ENCODE measurements at places on chromosomes 6 and 20.

DNA sequence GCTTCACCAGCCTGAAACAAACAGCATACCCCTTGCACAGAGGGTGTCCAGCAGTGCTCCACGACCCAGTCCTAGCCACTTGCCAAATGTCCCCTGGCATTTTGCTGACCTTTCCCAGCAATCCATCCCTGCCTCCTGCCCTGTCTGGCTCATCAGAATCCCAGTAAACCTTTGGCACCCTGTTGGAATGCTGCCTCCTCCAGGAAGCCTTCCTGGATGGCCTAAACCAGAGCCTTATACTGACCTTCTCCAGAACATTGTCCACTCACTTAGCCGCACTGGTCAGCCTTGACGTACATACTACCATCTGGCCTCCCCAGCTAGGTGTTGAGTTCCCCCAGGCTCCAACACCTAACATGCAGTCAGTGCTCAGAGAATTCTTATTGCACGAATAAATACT lies 2.0 kb upstream of the PACSIN1 start:
- no peak for DNase-seq

GRCh38 chr20:56631990-56632327 lies 2.9 kb downstream of the TFAP2C start:
- no peak for DNase-seq

- no peak for DNase-seq
Observed at GRCh38 chr20:62400541-62400940, 6.5 kb downstream of the CABLES2 start.

DNA sequence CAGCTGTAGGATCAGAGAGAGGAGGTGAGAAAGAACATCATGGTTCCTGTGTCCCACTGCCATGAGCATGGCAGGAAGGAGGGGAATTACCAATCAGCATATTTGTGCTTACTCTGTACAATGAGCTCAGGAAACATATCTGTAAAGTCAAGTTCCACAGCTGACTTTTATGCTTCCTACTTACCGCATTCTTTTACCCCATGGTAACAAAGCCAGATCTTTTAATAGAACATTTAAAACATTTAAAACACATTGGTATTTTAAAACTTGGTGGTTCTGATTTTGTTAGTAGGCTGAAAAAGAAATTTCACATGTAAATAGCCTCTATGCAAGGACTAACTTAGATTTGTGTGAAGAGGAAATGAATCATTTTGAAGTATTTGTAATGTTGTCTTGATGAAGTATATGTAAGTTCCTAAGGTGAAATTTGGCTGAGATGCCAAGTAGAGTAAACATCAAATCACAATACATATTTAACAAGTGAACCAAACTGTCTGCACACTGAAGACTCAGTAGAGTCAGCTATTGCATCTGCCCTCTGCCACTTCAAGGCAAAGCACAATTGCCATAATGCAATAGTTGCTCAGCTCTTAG lies 114.7 kb downstream of the GJA10 start:
- DNase-seq = no peak

DNA sequence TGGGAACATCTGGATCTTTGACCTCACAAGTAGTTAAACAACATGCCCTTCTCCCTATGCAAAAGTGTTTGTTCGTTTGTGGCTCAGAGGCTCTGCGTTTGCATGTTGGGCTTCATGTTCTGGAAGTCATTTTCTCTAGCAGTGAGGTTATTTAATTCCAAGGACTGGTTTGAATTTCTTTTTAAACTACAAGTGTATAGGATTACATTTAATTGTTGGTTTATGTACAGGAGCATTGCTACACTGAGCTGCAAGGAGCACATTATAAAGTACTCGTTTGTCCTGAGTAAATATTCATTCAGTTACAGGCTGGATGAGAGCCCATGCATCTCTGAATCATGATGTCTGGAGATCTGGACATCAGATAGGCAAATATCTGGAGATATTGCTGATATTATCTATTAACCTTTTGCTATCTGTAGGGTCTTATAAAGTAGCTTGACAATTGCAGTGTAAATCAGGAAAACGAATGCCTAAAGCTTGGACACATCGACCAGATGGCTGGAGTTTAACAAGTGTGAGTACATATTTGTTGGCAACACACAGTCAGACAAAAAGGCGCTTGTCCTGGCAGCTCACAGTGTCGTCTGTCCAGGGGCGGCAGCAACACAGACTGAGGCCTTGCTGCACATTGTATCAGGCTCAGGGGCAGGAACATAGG lies 84.6 kb downstream of the PDE7B start:
- no peak for DNase-seq

- DNase-seq = no peak
Observed at GRCh38 chr20:8601542-8601912, 467.4 kb upstream of the PLCB4 start.

DNA sequence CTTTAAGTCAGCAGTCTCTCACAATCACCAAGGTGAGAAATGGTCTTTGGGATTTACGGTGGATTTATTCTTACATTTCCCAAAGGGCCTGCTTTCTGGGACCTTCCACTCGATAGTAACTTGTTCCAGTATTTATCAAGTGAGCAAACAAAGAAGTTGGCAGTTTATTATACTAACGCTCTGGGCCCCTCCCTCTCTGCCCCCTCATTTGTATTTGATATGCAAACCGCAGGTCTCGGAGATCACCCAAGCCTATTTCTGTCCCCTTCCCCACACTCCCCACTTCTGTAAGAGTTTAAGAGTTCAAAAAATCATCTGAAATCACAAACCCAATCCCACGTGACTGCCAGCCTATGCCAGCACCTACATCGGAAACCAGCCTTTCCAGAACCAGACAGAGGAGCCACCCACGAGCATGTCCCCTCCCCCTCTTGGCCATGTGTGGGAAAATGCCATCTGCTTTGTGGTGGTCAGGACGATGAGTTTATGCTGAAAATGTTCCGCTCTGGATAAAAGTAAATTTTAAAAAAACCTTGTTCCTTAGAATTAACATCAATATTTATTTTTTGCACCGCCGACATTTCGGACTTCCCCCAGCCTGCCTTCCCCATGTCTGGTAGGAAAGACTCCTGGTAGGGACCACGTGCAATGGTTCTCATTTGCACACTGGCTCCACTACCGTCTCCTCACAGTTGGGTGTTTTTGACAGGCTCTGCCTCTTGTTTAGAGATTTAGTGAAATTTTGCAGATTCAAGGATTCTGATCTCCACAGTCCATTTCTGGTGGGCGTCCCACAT lies 281.0 kb downstream of the TFAP2C start:
- DNase-seq = no peak

DNA sequence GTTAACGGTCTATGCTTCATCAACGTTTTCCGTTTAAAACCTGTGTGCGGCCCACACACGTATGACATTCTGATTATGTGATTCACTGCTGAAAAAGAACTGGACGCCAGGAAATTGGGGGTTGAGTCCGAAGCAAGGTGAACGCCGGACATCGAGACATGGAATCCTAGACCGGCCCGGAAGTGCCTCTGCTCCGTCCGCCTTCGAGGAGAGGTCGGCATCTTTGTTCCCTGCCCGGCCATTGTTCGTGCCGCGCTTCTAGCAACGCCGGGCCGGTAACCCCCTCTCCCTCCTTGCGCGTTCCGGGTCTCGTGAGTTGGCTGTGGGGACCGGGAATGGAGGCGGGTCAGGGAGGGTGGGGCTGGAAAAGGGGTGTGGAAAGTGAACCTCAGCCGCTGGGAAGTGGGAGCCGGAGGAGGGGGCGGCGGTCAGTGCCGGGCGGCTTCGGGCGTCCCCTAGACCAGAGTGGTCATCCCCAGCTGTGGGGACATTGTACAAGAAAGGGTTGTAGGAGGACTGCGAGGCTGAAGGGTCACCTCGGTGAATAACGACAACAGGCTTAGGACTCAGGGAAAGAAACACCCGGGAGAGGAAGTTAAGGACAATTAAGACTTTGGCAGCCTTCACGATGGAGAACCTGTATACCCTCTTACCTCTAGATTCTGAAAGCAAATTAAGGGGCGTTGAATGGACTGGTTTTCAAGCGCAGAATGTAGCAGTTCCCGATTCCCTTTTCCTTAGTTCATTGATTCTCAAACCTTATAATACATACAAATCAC lies at the start of gene ZSCAN9:
TSS of gene ZSCAN9 (plus strand) at position 220 of the 779 bp plus-strand sequence. CDS start 1,810 bp downstream, outside the sequence.
- peak; percentile 96 for DNase-seq

GRCh38 chr20:53331151-53331973 lies 262.3 kb downstream of the ZNF217 start:
- DNase-seq = no peak

DNA sequence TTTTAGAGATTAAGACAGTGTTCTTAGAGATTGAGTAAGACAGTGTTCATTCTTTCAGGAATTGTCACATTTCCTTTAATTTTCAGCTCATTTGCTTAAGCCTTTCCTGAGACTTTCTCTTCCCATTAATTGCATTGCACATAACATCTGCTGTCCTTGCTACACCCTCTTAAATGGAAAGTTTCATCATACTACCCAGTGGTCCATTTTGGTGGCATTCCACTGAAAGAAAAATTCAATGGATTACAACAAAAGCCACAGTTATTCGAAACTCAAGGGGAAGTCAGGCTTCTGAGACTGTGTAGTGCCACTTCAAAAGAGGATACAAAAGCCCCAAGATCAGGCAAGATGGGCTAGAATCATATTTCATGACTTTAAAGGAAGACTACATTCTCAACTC lies 64.0 kb downstream of the RSPO3 start:
- DNase-seq = no peak

DNA sequence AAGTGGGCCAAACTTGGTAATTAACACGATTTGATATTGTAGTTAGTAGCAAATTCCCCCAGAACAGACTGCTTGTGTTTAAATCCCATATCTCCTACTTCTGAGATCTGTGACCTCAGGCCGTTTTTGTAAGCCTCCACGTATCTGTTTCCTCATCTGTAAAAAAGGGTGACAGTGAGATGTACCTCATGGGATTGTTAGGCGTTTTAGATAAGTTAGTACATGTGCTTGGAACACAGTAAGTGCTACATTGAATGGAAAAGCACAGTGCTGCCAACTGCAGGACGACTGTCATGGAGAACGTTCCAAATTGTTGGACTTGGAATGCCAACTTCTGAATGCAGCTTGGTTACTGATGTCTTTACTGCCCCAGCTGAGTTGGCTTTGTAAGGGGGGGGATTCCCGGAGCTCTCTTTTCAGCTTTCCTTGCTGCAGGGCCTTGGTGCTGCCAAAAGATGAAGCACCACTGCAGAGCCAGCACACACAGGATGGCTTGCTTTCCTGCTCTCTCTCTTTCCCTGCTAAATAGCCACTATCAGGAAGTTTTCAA lies 108.6 kb downstream of the OPN5 start:
- DNase-seq = no peak

DNA sequence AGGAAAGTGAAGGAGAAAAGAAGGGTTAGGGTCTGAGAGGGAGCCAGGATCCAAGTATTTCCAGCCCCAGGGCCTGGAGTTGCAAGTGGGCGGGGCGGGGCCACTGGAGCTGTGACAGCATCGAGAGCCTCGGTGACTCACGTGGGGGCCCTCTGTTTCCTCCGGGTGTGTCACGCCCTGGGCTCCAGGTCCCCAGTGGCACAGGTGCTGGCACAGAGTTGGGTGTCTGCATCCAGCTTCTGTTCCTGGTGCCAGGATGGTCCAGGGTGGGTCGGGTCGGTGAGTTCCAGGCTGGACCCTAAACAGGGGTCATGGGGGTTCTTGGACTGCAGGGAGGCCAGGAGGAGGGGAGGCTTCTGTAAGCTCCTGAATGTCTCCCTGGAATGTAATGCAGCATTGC lies 16.7 kb downstream of the RAET1L start:
- no peak for DNase-seq

GRCh38 chr6:17251953-17252352 lies 29.2 kb upstream of the RBM24 start:
- no peak for DNase-seq

DNA sequence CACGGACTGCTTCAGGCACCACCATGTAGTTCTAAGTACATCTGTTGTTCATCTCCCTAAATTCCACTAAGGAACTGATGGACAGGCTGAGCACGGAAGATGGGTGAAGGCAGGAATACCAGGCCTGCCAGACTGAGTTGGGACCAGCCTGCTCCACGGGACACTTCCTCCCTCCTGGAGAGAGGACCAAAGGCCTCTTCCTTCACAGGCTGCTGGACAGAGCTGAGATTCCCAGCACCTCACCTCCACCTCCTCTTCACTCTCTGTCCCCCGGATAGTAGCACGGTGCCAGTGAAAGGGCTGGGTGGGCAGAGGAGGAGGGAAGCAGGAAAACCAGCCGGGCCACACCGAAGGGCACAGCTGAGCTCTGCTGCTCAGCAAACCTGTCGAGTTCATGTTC lies 22.9 kb upstream of the TCFL5 start:
- no peak for DNase-seq

DNA sequence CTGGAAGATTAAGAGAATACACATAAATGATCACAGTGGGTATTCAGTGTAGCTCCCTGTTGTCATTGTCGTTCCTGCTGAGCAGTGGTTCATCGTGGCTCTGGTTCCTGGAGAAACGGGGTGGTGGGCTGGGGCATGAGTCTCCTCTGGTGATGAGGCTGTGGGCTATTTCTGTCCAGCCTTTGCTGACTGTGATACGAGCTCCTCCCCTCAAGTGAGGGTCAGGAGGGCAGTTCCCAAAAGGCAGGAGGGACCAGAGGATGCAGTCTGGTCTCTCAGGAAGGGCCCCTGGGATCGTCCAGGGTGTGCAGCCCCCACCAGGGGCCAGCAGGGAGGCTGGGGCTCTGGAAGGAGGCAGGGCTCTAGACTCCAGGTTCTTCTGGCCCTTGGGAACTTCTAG lies 31.1 kb upstream of the DLGAP4 start:
- no peak for DNase-seq

GRCh38 chr20:16842486-16843120 lies 94.4 kb downstream of the OTOR start:
- no peak for DNase-seq

GRCh38 chr6:73497915-73498314 lies 22.9 kb downstream of the EEF1A1 start:
- DNase-seq = no peak

DNA sequence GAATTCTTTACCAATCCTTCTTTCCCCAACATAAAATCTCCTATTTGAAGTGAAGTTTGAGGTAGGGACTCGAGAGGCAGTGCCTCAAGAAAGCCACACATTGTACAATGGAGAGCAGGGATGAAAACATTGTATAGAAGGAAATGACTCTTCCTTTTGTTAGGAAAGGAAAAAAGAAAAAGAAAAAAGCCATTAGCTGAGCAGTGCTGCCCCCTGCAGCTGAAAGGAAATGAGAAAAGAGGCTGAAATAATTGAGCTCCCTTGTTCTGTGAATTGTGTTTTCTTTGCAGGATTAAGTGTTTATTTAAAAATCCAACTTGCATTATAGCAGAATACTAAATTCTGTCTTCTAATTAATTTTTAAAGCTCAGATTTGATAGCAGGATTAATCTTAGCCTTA lies 162.9 kb upstream of the SASH1 start:
- no peak for DNase-seq

Data from posterior cingulate gyrus (tissue), 11 donors.